Neural crest cell (in vitro differentiated cells): ENCODE measurements at places on chromosomes 16 and 17.

DNA sequence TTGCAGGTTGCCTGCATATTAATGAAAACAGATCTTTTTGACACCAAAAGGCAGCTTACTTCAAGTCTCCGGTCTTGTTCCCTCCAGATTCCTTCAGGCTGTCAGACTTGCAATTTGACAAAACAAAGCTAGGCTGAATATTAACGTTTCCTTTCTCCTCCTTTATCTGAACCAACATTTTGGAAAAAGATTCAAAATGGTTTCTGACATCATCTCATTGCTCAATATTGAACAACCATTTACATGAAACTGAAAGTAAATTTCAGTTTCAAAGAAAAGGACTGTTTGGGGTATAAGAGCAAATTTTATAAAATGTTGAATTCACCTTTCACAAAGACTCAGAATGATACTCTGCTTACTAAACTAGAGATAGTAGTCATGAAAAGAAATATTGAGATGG is 521.8 kb downstream of the KCNJ2 start:
- no peak for DNase-seq

DNA sequence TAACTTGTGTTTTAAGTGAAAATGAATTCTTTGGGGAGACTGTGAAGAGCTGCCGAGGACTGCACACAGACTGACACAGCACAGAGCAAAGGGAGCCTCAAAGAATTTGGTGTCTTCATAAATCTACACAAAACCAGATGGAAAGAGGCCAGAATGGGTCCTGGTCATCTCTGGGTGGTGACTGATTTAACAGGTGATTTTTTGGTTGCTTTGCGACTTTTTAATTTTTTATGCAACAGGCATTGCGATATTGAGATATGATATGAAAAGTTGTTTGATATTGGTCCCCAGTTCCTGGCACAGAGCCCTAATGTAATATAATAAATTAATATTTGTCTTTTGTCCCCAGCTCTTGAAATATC is 12.6 kb upstream of the EIF1 start:
- no peak for DNase-seq

DNA sequence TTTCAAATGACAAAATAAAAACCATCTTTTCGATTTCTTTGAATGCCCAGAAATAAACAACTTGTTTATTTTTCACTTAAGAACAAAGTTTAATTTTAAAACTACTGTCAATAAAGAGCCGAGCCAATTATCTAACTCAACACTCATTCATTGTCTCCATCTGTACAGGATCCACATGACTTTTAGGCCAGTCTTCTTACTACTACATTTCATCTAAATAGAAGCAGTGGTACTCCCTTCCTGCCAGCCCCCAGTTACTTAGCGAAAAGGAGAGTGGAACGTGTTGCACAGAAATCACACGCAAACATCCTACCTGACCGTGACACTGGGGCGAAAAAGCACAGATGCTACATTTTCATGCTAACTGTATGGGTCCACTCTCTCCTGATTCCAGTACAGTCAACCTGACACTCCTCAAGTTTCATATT is 1.2 kb downstream of the GNA13 start:
- DNase-seq = no peak

DNA sequence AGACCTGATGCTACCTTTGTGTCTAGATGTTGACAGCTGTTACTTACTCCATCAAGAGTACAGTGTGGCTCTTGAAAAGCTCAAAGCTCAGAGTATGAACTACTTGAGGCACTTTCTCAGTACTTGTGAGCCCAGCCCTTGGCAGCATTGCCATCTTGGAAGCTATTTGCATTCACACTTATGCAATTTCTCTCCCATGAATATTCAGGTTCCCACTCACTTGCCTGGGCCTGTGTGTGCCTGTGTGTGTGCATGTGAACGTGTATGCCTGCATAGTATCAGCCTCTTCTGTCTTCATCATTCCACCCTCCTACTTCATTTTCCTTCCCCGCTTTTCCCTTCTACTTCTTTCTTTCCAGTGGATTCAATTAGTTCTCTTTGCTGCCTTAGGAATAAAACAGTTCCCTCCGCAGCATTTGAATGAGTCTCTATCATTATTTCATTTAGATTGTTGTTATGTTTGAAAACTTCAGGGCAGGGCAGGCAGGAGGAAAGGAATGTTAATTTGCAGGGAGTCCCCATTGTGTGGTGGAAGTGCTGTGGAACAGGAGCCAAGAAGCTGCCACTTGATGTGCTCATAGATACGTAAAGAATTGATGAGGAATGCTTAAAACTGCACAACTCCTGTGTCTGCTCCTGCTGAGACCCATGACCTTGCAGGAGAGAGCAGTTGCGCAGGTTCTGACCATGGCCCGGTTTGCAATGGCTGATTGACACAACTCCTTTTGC is 58.9 kb downstream of the HS3ST4 start:
- no peak for DNase-seq

DNA sequence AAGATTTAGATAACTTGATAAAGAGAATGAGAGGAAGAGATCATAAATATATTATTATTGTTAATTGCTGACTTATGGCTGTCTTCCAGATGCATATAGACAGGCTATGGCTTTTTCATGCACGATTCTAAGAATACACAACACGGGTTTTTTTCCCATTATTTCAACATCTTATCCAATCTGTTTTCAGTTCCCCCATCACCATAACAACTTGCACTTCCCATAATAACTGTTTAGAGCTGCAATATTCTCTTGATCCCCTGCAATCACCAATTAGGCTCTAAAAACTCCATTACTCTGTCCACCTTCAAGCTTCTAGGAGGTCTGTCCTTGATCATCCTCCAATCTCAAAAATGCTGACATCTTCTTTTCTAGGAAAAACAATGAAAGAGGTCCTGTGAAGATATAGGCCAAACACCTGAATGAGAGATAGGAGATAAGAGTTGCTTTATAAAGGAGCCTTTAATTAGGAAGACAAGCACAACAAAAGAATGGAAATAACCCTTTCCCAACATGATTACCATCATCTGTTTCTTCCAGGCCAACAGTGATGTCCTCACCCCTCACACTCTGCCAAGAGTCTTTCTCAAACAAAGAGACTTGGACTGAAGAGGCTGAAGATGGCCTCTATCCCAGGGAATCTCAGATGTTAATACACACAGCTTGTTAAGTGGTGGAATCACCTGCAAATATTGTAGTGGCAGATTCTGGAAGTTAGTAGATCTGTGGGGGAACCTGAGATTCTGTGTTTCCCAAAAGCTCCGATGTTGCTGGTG is 32.2 kb upstream of the CCL2 start:
- no peak for DNase-seq

GRCh38 chr17:17445925-17446665 is 30.7 kb upstream of the MED9 start:
- no peak for DNase-seq
